ENCODE measurements at places on chromosomes 11 and 22. TPM values are rescaled to one million over a fixed set of nuclear protein-coding genes. Genes with fewer than 3 reads are reported as not detected.

DNA sequence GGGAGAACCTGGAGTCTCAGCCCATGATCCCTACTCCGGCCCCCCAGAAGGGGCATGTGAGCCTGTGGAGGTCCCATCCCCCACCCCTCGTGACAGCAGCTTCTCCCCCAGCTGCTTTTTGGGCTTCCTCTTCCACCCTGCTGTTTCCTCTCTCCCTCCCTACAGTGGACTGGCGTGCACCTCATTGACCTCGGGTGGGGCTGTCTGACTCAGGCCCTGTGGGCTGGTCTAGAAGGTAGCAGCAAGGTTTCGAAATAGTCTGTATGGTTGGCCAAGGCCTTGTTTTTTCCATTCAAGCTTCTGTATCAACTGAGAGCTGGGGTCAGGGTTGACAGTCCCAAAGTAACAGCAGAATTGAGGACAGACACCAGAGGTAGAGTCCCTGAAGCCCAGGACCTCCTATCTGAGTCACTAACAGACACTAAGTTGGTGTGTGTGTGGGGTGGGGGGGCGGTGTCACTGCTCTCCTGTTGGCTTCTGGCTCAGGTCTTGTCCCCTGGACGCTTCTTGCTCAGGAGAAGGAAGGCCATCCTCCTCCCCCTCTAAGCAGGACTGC lies 7.7 kb downstream of the SLC37A2 start:
- DNase-seq = peak; percentile 90
- no peaks in the 10 kb centered on the region for H3K27me3 ChIP-seq
- no peak overlapping the region for H3K4me3 ChIP-seq
- peaks cover 23% of the 10 kb centered on the region for H3K4me1 ChIP-seq

- H3K4me3 ChIP-seq = no peak overlapping the region
- H3K27ac ChIP-seq = no peak overlapping the region
- H3K27me3 ChIP-seq = no peaks in the 10 kb centered on the region
- DNase-seq = no peak
These were observed 117.5 kb upstream of the UBASH3B start for GRCh38 chr11:122538060-122538459.

DNA sequence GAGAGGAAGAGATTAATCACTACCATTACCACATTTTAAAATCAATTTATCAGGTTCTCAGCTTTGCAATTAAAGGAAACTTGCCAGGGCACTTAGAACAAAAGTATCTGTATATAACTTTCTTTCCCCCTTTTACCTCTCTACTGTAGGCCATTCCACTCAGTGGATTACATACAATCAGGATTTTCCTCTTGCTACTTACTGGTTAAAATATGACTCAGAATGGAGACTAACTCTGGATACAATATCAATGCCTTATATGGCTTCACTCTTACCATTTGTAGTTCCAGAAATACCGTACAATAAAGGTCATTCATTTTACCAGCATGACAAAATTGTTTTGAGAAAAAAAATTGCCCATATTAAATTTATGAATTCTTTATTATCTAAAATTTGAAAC lies 706.8 kb downstream of the KCNA4 start:
- no peak overlapping the region for H3K27ac ChIP-seq
- H3K4me1 ChIP-seq = no peaks in the 10 kb centered on the region
- no peak for DNase-seq
- no peaks in the 10 kb centered on the region for H3K36me3 ChIP-seq
- no peak overlapping the region for H3K4me3 ChIP-seq

DNA sequence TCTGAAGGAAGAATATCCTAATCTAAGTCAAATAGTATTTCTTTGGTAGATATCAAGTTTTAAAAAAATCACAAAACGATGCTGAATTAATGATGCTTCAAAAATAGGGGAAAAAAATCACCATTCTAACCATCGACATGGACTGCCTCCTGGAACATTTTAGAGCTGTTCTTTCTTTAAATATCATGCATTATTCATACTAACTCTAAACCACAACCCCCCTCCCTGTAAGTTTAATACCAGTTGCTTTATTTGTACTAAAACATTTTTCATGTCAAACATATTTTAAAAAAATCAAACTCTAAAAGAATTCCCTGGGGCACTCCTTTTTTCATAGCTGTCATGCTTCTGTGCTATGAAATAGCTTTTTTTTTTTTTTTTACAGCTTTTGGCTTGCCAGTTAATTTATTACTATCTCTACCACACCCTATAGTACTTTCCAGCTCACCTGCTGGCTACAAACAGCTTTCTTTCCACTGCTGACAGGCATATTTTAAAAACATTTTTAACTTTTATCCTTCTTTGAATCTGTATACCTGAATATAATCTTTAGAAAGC lies 256.9 kb downstream of the SOX6 start:
- no peak overlapping the region for H3K4me3 ChIP-seq
- H3K27me3 ChIP-seq = no peaks in the 10 kb centered on the region
- H3K4me1 ChIP-seq = peaks cover 13% of the 10 kb centered on the region
- DNase-seq = no peak

DNA sequence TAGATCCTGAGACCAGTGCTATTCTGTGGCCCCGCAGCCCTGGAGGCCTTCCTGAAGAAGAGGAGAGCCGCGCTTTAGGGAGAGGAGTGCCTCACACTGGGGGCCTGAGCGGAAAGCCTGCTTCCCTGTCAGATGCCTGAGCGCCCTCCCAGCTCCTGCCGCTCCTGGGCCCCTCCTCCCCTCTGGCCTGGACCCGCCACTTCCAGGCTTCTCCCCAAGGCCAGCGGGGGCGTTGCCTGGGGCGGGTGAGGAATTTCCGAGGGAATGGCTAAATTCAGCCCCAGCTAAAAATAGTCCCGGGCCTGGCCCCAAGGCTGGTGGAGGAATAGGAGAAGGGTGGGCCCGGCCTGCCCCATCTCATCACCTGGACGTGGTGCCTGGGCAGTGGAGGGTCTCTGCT lies 15.4 kb downstream of the ARHGEF17 start:
- H3K4me3 ChIP-seq = peak overlapping the region; percentile 1
- H3K27me3 ChIP-seq = no peaks in the 10 kb centered on the region
- H3K27ac ChIP-seq = peak overlapping the region; percentile 90
- DNase-seq = no peak
- no peaks in the 10 kb centered on the region for H3K36me3 ChIP-seq

GLYAT gene
- not detected for total RNA-seq

MUC2 gene
- total RNA-seq = not detected

ACAD8 gene
- total RNA-seq = 31.9 TPM

PLAAT5 gene
- total RNA-seq = 0.74 TPM

OR8G5 gene
- total RNA-seq = not detected

PEX26 gene
- total RNA-seq = 25.5 TPM

ARL2 gene
- total RNA-seq = 112 TPM

OR10A2 gene
- not detected for total RNA-seq
